Foreskin keratinocyte (primary cell): ENCODE measurements at places on chromosomes 3 and 15.

- peak; percentile 38 for DNase-seq
Observed at GRCh38 chr3:49707113-49707480, 12.4 kb downstream of the AMIGO3 start.

DNA sequence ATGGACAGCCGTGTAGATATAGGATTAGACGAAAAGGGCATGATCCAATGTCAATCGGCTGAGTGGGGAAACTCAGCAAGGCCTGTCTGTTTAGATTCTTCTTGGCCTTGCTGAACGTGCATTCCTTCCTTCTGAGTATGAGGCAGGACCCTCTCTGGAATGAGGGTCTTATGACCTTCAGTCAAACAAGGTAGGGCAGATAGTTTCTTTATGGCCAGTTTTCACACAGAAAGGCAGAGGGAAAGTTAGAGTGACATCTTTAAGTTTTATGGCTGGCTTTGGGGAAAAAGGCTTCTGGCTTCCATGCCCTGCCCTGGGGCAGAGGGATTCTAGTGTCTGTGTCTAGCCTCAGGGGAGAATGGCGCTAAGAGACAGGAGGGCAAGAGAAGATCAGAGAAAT is 29.7 kb downstream of the ARNT2 start:
- DNase-seq: no peak

DNA sequence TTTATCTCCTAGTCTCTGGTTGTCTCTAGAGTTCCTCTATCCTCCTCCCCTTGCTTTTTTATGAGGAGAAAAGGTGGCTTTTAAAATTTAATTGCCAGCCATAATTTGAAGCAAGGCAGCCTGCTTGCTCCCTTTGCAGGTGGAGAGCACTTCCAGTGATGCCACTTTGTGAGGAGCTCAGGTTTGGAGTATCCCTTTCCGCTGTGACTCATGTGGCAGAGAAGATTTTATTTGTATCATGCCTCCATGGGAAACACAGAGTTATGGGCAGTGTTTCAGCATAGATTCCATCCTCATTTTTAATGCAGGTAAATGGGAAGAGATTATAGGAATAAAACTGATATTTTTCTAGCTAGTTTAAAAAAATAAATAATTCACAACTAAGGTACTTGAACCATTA is 7.0 kb downstream of the PPM1L start:
- DNase-seq: no peak

- DNase-seq: no peak
Observed at GRCh38 chr3:132622761-132623160, 25.7 kb downstream of the ACKR4 start.

- DNase-seq: peak; percentile 93
Observed at GRCh38 chr15:80072285-80072994, 13.0 kb downstream of the ZFAND6 start.

DNA sequence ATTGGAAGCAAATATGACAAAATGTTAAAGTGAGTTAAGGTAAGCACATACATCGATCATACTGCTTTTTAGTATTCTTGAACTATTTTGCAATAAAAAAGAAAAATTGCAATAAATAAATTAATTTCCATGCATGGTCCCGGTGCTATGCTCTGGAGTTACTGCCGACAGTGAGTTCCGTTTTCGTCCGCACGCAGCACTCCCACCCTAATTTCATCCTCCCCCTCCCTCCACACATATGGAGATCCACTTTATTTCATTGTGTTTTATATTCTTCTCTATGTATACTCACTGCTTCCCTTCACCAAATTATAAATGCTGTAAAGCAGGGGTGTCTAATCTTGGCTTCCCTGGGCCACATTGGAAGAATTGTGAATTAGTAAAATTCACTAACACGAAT is 247.3 kb downstream of the THSD4 start:
- DNase-seq: no peak

DNA sequence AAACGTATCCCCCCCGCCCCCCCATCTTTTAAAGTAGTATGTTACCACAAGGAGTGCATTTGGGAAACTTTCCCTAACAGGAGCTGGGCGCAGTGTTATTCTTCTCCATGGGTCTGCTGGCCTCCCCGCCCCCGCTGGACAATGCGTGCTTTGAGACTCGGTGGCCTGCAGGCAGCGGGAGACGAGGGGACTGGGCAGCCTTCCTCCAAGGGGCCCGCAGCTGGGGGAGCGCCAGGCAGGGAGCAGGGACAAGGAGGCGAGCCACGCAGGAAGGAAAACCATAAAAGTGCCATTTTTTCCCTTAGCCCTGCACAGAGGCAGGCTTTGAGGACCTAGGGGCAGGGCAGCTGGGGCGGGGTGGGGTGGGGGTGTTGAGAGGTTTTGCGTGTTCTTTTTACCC is 14.1 kb downstream of the SOX2 start:
- DNase-seq: no peak

- no peak for DNase-seq
Observed at GRCh38 chr15:43544266-43544665, 26.9 kb downstream of the MAP1A start.

DNA sequence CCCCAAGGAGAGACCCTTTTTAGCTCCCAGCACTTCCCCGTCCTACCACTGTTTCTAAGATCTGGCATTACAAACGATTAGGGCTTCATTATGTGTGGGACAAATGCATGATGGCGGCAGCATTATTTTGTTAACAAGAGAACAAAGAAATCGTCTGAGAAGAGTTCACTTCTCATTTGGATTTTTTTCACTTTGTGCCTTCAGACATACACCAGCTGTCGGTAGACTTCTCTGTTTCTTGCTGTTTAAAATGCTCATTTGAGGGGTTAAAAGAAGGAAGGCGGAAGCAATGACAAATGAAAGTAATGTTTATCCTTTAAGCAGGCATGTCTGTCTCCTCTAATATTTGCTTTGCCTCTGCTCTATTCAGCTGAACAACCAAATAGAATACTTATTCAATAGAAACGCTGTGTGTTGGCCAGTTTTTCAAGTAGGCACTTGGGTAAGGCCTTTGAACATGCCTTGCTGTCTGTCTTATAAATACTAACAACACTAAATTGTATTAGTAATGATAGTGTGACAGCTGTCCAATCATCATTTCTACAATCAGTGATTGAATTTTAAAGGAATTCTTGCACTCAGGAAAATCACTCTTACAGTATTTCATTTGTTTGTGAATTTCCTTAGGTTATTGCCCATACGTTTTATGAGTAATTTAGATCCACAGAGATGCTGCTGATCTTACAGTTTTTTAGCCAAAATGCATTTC is 382.4 kb downstream of the IL5RA start:
- DNase-seq: no peak

DNA sequence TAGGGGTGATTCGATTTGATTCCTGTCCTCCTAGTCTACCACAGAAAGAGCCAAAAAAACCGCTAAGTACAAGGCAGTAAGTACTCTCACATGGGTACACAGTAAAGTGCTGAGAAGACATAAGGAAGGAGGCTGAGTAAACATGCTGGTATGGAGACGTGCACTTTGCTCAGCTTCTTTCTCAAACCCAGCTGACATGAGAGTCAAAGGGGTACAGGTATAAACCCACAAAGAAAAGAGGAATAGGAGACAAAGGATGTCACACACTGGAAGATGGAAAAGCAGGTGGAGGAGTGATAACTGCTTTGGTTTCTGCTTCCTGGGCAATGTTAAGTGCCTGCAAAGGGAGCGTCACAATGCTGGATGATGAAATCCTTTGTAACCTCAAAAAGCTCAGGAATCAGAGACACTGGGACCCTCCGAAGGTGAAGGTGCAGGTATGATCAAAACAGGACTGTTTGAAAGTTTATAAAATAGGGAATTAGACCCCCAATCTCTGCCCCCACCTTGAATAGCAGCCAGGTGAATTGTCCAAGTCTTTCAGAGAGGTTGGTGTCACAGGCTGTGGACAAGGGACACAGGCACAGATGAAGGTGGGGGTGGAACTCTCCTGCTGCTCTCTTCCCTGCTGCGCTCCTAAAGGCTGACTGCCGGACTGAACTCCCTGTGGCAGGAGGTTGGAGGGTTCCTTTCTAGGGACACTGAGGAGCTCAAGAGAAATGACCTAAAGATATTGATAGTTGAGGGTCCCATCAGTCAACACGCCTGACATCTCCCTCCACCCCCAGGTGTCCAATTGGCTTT is 101.8 kb downstream of the RAB11A start:
- DNase-seq: no peak

DNA sequence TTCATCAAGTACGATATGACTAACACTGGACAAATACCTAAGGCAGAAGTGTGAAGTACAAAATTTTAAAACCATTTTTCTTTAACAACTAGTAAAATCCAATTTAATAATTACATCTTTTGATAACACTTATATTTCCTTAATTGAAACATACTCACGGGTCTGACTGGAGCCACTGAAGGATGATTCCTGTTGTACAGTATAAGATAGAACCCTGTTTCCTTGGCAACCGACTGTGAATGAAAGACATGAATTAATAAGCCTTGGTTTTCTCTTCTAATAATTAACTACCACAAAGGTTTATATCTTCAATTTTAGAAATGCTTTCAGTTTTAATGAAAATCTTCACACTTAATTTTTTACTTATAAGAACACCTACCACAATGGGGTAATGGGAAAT is 19.4 kb downstream of the DHX36 start:
- DNase-seq: no peak

GRCh38 chr3:62143843-62144450 is 229.4 kb downstream of the FEZF2 start:
- no peak for DNase-seq

DNA sequence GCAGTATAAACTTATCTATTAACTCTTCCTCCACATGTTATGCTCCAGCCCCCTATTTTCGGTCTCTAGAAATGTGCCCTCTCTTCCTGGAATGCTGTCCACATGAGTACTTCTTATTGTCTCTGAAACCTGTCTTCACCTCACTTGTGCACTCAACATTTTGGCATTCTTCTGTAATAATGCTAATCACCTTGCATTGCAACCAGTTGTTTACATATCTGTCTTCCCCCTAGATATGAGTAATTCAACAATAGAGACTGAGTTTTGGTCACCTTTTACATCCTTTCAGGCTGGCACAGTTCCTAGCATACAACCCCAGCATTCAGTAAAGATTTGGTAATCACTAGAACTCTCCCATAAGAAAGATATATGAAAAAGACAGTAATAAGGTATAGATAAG is 17.2 kb downstream of the CCDC80 start:
- peak; percentile 38 for DNase-seq

GRCh38 chr15:41828807-41829141 is 882 bp downstream of the JMJD7 start:
- DNase-seq: no peak

- no peak for DNase-seq
Observed at GRCh38 chr3:182323898-182324297, 469.4 kb upstream of the ATP11B start.

DNA sequence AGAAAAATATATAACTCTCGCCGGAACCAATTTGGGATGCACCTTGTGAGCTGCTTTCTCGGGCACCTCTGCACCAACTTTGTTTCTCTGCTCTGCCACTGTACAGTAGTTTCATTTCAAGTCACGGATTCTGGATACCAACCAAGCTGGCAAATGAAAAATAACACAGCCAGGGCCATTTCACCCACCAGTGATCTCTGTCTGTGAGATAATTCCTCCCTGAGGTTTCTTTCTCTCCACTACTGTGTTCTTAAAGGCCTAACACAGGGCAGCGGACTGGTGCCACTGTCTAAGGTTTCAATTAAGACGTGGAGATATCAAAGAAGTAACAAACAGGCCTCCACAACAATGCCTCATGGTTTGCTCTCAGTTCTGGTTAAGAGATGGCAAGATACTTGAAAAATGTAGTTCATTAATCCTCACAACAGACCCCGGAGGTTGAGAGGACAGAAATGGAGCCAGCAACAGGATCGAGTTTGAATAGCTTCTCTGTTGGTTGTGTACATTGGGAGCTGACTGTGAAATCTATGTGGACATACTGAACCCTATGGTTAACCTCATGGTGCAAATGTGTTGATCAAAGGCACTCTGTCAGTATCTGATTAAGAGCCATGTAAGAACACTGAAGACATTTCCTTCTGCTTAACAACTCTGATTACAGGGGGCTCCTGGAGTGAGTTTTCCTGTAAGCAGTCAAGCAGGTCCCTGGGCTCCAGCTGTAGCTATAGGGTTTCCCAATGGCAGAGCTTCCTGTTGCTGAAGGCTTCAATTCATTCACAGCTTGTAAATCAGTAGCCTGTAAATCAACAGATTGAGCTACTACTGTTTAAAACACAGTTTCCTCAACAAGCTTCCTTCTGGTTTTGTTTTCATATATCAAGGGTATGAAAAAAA is 470.5 kb downstream of the EPHA3 start:
- DNase-seq: no peak

- no peak for DNase-seq
Observed at GRCh38 chr3:8724108-8724752, 9.4 kb upstream of the CAV3 start.

GRCh38 chr3:98568402-98568801 is 25.0 kb downstream of the CPOX start:
- DNase-seq: no peak

DNA sequence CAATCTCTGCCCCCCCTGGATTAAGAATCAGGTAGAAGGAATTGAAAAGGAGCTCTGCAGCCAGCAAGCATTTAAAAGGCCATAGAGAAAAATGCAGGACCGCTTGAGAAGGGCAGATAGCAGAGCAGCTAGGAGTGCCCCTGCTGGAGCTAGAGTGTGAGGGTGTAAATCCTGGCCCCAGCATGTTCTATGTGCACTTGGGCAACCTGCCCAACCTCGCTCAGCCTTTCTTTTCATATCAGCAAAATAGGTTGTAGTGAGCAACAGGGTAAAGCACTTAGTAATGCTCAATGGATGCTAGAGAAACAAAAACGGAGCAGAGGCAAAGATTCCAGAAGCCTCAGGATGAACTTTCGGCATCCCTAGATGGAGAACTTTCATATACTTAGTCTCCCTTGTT is 25.0 kb upstream of the THBS1 start:
- DNase-seq: peak; percentile 8

- DNase-seq: no peak
Observed at GRCh38 chr15:19956124-19956796, 585.3 kb downstream of the GOLGA6L6 start.

DNA sequence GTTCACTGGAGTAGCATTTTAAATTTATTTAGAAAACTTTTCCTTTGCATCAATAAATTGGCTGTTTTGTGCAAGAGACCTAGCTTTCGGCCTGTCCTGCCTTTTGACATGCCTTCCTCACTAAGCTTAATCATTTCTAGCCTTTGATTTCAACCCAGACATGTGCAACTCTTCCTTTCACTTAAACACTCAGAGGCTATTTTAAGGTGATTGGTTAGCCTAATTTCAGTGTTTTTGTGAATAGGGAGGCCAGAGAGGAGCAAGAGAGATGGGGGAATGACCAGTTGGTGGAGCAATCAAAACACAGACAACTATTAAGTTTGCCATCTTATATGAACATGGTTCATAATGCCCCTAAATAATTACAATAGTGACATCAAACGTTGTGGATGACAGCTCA is 333.4 kb downstream of the SLC9A9 start:
- no peak for DNase-seq
